Body of pancreas (tissue), 4 donors: ENCODE measurements at places on chromosomes 3 and 15. TPM values are rescaled to one million over a fixed set of nuclear protein-coding genes. Genes with fewer than 3 reads are reported as not detected.

SCG5 gene
- 50.1 TPM for total RNA-seq

AGTR1 gene
- total RNA-seq: 4.4 TPM

ZDHHC23 gene
- total RNA-seq: 5.6 TPM

KCNAB1 gene
- 5.2 TPM for total RNA-seq

LYZL4 gene
- total RNA-seq: not detected

DAPK2 gene
- total RNA-seq: 2.9 TPM

MOBP gene
- total RNA-seq: not detected

POPDC2 gene
- 0.99 TPM for total RNA-seq

ACP3 gene
- total RNA-seq: 0.33 TPM
